ENCODE measurements at places on chromosomes 4 and X.

- no peak for DNase-seq
Measured at GRCh38 chr4:177448850-177449249, 6.6 kb upstream of the AGA start.

GRCh38 chr4:26130173-26130572 is 190.6 kb upstream of the RBPJ start:
- DNase-seq, result no peak

DNA sequence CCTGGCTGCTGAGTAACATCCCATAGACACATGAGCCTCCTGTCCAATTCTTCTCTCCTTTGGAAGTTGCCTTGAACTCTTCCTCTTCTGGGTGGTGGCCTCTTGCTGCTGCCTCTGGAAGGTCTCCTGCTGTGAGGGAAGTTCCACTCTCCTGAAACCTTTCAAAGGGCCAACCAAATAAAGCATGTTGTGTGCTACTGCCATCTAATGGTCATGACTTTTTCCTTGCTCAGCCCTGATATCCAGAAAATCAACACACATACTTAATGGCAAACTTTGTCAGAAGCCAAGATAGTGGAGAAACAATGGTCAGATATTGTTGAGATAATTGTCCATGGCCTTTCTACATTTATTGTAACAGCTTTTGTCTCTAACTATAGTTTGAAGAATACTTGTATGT is 19.1 kb upstream of the ZXDA start:
- no peak for DNase-seq

- peak; percentile 31 for DNase-seq
Measured at GRCh38 chr4:77104791-77105540, 29.2 kb upstream of the CCNI start.

DNA sequence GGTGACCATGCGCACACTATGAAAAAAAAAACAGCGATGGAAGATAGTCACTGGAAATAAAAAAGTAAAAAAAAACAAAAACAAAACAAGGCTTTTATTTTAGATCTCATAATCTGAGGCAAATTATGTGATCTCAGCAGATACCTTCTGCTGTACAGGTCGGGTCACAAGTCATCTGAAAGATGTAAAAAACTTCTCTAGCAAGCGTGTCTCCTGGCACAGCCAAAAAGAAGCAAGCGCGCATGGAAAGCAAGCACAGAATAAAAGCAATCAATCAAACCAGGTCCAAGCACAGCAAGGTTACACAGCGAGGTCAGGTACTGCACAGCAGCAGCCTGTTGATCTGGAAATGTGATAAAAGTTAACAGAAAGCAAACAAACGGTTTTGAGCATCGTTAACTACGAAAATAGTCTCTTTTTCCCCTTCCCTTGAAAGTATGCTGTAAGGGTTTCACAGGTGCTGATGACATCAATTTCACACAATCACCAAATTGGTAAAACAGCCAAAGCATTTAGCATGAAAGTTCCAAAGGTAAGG is 79.3 kb upstream of the MTNR1A start:
- DNase-seq, result no peak

- DNase-seq, result peak; percentile 41
Measured at GRCh38 chr4:140856621-140857062, 100.5 kb upstream of the TBC1D9 start.

- no peak for DNase-seq
Measured at GRCh38 chrX:46262304-46262703, 282.9 kb downstream of the ZNF674 start.

DNA sequence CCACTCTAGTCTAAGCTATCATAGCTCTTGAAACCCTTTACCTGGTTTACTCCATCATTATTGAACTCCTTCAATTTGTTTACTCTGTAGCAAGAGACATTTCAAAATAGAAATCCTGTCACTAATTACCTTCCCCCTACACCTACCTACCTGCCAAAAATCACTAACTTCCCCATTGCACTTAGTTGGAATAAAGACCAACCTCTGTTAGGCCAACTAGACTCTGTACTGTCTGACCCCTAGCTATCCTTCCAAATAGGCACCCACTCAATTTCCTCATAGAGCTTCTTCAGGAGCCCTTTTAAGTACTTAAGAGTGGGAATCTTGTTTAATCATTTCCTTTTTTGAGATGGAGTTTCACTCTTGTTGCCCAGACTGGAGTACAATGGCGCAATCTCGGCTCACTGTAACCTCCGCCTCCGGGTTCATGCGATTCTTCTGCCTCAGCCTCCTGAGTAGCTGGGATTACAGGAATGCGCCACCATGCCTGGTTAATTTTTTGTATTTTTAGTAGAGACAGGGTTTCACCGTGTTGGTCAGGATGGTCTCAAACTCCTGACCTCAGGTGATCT is 8.9 kb upstream of the CDKL2 start:
- DNase-seq, result no peak

GRCh38 chrX:87874043-87874442 is 356.4 kb downstream of the KLHL4 start:
- DNase-seq, result no peak

DNA sequence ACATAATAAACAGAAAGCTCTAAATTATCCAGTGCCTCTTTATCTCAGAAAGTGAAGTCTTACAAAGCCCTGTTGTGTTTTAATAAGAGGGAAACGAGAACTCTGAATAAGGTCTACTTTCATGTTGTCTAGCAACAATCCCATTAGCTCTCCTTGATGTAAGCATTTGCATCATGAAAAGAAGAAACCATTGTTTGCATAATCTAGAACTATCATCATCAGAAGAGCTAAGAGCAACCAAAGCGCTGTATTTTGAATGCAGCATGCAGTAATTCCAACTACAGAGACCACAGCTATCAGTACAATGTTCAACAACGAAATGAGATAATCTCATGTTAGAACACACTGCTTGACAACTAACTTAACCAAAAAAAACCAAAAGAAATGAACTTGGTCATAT is 257.1 kb downstream of the CAMK2D start:
- DNase-seq, result no peak

GRCh38 chrX:13346646-13347045 is 26.8 kb upstream of the ATXN3L start:
- no peak for DNase-seq

DNA sequence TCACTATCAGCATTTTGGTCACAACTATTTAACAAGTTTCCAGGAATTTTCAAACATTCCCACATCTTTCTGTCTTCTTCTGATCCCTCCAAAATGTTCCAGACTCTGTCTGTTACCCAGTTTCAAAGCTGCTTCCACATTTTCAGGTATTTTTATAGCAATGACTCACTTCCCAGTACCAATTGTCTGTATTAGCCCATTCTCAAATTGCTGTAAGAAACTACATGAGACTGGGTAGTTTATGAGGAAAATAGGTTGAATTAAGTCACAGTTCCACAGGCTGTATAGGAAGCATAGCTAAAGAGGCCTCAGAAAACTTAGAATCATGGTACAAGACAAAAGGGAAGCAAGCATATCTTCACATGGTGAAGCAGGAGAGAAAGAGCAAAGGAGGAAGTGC is 475.0 kb upstream of the PCDH7 start:
- no peak for DNase-seq

- DNase-seq, result no peak
Measured at GRCh38 chr4:128958194-128958593, 135.1 kb downstream of the SCLT1 start.

DNA sequence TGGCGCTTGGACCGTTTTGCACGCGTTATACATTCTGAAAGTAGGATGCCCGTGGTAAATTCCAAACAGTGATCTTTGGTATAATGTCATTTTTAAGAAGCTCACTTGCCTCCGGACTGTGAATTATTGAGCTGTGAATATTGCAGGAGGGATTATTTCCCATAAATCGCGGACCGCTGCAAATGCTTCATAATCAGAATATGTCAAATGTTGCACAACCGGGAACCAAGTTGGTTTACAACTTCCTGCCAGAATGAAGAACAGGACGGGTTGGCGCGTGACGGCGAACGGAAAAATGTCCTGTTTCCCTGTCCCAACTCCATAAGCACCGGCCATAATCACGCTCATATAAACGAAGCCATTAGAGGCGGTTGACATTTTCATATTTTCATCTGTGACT is 67.6 kb downstream of the SHOX start:
- no peak for DNase-seq

DNA sequence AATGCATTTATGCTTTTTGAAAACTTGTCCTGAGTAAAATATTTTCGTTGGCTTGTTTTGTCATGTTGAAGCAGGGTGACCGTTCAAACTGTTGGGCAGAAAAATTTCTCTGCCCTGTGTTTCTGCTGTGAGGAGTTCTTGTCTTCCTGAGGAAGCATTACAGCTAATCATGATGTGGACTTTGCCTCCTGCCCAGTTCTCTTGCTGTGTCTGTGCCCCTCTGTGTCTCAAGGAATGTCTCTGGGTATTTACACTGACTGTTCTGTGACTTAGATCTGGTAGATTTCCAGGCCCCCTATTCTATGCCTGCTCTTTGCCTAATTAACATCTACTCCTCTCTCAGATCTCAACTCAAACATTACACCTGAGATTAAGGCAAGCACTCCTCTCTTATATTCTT is 30.4 kb upstream of the RPL34 start:
- DNase-seq, result no peak

- DNase-seq, result no peak
Measured at GRCh38 chrX:114787061-114787460, 203.2 kb downstream of the HTR2C start.

- no peak for DNase-seq
Measured at GRCh38 chrX:112645774-112646173, 34.0 kb downstream of the LHFPL1 start.

DNA sequence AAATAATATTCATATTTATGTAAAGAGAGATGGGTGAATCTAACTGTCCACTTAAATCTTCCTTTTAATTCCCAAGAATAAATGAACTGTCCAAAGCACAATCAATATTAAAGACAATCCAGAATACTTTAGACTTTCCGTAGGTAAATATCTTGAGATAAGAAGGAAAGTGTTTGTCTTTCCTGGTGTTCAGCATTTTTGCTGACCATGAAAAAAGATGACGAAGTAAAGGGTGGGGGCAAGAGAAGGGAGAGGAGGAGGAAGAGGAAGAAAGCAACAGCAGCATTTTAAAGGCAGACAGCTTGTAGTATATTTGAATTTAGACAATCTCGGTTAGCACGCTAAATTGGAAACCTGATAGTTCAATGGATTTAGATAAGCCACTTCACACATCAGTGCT is 498.2 kb downstream of the KCNIP4 start:
- DNase-seq, result no peak

DNA sequence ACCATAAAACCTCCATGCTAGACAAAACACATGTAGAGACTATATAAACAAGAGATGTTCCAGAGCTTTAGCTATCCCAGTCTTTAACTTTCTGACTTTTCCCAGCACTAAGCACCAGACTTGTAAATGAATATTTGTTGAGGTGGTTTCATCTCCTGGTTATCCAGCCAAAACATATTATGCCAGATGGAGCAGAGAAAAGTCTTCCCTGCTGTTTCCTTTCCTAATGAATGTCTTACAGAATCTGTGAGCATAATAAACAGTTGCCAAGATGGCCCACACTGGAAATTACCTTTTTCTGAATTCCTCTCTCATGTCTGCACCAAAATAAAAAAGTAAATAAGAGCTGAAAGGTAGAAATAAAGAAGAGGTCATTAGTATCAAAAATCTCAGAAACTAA is 159.2 kb downstream of the TECRL start:
- no peak for DNase-seq

DNA sequence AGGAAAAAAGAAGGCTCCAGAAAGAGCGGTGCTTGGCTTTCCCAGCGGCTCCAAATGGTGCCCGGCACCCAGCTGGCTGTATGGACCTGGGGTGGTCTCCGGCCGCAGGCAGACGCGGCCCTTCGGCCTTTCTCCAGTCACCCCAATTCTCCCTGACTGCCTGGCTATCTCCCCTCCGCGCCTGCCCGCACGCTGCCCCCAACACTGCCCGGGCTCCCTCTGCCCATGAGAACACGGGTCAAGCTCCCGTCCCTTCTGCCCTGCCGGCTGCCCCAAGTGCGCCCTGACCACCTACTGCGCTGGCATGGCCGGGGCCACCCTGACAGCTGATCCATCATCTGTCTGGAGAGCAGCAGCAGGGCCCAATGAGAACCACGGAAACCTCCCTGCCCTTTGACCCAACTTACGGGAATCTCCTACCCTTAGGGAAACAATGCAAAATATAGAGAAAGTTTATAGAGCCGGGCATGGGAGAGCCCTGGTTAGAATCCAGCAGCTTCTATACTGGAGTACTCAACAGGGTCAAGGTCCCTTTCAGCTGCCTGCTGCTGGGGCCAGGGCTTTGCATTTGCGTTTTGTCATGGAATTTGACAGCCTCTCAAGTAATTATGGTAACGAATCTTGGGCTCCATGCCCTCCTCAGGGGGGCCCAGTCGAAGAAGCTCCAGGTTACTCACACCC is 1.2 kb upstream of the FAM3A start:
- no peak for DNase-seq

- no peak for DNase-seq
Measured at GRCh38 chrX:32150141-32150540, 1061.2 kb downstream of the DMD start.

DNA sequence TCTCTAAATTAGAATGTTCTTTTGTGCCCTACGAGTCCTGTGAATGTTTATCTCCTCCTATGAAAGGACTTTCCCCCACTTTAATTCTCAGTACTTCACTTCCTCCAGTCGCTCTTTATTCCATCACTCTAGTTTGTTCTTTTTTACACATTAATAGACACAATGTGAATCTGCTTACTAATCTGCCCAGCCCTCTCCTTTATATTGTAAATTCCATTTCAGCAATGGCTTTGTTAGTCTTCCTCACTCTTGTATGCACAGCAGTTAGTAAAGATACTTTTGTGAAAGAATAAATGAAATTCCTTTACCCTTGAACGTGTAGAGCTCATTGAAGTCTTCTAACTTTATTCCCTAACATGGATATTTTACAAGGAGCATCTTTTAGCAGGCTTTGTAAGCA is 255.3 kb downstream of the GALNTL6 start:
- no peak for DNase-seq

DNA sequence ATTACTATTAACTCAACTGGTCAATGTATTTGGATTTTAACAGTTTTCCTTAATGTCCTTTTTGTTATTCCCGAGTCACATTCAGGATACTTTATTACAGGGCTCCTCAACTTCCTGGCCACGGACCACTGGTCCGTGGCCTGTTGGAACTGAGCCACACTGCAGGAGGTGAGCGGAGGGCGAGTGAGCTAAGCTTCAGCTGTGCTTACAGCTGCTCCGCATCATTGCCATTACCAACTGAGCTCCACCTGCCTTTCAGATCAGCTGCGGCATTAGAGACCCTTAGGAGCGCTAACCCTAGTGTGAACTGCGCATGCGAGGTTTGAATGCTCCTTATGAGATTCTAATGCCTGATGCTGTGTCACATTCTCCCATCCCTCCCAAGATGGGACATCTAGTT is 591.7 kb downstream of the CCSER1 start:
- no peak for DNase-seq
